Pons (tissue), 1 donor: ENCODE measurements at places on chromosomes 4 and X.

- DNase-seq: no peak
Observed at GRCh38 chr4:16544251-16544721, 318.0 kb upstream of the TAPT1 start.

DNA sequence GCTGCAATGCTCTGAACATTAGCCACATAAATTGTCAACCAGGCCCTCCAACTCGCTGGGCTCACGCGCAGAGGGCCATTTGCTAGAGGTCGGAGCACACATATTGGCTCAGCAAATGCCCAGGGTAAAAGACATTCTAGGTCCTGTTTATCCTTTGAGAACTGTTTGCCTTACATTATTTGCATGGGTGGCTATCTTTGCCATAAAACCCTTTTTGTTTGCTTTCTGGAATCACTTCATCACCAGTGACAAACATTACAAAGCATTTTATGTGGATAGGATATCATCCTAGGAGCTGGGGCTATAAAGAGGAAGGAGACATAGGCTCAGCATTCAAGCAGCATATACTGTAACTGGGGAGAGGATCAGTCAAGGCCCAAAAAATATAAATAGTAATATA is 149.2 kb upstream of the RAI2 start:
- DNase-seq: no peak

- no peak for DNase-seq
Observed at GRCh38 chr4:151420250-151420807, 11.4 kb downstream of the FHIP1A start.

DNA sequence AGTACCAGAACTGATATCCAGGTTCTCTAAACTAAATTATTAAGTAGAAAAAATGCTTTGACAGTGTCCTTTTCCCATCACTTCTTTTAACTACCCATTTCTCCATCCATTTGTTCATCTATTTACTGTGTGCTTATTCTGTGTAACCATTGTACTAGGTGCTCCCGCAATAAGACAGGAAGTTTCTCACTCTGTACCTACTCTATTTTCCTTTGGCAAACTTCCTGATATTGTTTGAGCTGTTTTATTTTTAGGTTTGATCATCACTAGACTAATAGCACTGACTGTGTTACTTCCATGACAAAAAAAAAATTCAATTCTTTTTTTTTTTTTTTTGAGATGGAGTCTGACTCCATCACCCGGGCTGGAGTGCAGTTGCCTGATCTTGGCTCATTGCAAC is 102.5 kb upstream of the CASK start:
- no peak for DNase-seq

DNA sequence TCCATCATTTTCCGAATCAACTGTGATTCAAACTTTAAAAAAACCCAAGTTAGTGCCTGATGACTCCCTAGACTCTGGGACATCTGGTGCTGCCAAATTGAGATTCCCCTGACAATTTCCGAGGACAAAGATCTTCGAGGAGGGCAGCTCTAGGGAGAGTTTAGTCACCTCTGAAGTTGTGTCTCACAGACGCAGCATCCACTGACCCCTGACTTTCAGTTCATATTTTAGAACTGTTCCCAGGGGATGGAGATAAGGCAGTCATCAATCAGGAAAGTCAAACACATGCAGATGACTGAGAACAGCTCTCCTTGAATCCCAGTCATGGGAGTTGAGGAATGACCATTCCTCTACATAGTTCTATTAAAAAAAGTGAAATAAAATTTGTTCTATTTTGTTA is 643.9 kb downstream of the TRIML1 start:
- DNase-seq: no peak

- no peak for DNase-seq
Observed at GRCh38 chr4:43041632-43042031, 149.1 kb downstream of the GRXCR1 start.

DNA sequence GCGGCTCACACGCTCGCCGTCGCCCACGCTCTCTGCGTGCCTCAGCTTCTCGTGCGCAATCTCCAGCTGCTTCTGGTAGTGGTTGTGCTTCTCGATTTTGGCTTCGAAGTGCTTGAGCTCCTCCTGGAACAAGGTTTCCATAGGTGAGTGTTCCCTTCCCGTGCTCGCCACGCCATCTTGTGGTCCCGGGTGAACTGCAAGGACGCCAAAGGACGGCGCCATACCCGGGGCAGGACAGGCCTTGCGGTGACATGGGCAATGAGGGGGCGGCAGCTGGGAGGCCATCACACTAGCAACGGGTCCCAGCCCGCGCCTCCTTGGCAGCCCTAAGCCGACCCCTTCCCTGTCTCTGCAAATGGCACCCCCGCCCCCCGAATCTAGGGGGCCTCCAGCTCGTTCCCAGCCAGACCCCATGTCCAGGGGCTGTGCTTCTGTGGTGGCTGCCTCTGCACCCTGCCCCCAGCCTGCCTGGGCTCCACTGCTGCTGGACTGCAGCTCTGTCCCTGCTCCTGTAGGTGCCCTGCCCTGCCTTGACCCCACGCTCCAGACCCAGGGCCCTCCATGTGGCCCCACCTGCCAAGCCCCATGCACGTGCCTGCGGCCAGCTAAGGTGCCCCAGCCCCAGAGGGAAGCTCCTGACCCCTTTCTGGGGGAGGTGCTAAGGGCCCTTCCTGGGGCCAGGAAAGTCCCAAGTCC is 17.3 kb downstream of the LRPAP1 start:
- no peak for DNase-seq
